ENCODE measurements at places on chromosomes 3 and 15.

DNA sequence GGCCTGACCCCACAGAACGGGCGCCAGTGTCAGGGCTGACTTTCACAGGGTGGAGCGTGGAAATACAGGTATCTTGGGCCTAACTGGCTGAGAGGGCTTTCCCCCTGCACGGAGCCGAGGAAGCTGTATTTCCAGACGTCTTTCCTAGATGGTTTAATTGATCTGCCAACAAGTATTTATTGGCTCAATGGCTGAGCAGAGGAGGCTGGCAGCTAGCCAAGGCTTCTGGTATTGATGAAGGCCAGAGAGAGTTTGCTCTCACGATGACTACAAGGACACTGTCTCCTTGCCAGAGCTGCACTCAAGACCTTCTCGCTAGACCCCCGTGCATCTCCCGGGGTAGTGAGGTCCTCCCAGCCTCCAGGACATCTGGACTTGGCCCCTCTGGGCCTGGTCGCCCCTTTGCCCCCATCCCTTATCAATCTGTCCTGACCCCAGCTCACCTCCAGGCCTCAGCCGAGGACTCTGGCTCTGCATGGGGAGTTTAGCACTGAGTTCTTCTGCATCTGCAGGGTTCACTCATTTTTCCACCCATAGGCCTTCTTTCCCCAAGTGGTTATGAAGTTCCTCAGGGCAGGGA, 20.6 kb downstream of the SPSB4 start:
- no peak for DNase-seq

GRCh38 chr3:108528459-108529252, 18.3 kb upstream of the MYH15 start:
- no peak for DNase-seq

DNA sequence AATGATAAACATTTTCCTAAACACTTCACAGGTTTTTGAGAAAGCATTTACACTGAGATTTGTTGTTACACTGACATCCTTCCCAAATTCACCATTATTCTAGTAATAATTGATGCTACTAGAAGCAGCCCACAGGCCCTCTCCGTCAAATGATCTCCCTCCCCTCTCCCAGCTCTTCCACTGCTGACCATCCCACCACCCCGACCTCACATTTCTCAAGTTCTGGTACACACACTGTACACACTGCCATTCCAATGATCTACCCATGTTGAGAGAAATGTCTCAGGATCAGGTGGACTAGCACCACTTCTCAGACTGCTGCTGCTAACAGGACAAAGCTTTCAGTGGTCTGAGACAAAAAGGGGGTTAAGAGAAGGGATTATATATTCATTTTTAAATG, 3.5 kb downstream of the TBC1D5 start:
- no peak for DNase-seq

DNA sequence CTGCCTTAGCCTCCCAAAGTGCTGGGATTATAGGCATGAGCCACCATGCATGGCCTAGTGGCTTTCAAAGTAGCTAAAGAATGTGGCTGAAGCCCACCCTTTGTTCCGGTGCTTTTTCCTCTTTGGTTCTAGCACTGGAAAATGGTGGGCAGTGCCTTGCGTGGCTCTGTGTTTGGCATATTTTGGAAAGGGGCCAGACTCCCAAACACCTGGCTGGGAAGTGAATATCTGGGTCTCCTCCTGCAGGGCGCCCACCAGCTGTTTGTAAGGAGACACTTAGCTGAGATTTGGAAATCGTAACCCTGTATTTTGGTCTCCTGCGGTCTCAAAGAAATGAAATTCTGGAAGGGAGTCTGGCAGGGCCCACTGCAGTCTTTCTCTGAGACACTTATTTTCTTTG, 336.4 kb downstream of the IL20RB start:
- DNase-seq, result no peak

GRCh38 chr3:168877899-168878298, 782.2 kb upstream of the GOLIM4 start:
- no peak for DNase-seq

DNA sequence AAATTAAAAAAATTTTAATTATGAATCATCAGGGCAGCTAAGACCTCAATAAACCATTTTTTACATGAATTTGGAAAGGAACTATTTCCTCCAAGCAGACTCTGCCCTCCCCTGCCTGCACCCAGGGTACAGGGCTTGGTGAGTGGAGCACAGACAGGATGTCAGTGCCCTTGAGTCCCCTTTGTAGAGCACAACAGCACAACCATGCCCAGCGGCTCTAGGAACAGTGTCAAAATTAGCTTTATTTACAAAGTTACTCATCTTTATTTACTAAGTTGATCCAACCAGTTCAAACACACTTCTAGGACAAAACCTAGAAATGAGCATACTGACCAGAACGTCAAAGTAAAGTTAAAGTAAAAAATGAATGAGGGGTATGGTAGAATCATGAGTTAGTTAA, 90.6 kb upstream of the TSC22D2 start:
- no peak for DNase-seq

- no peak for DNase-seq
These were observed 170.4 kb downstream of the SMAD6 start for GRCh38 chr15:66872405-66872804.

DNA sequence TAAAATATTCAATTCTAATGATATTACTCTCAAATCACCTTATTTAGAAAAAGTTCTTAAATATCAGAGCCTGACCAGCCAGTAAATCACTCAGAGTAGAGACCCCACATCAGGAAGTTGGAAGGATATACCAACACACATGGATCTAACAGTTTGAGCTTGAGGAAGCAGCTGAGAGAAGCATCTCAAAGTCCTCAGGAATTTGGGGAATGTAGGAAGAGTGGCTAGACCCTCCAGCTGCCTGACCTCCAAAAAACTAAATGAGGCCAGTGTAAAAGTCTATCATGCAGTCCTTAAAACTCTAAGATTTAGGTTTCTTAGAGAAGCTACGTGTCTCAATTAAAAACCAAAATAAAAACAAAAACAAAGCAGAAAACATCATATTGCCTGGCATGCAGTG, 55.4 kb downstream of the SETD2 start:
- no peak for DNase-seq

- no peak for DNase-seq
These were observed 65.0 kb downstream of the AQR start for GRCh38 chr15:34904527-34904926.

DNA sequence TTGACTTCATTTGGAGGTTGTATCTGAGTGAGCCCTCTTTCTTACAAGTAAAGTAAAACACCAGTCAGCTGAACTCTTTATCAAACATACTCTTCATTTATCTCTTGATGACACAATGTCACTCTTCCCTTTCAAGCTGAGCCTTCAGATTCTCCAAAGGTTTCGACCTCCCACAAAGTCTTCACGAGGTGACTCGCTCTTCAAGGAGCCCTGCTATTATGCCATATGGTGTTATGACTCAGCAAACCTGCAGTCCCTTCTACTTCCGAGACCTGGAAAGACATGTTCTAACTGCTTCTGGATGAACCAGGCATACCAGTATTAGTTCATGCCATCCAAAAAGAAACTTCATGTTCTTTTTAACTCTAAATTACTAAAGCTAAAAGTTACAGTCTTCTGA, 23.1 kb downstream of the AADAC start:
- no peak for DNase-seq

GRCh38 chr3:148206446-148206845, 491.3 kb upstream of the AGTR1 start:
- DNase-seq, result no peak

DNA sequence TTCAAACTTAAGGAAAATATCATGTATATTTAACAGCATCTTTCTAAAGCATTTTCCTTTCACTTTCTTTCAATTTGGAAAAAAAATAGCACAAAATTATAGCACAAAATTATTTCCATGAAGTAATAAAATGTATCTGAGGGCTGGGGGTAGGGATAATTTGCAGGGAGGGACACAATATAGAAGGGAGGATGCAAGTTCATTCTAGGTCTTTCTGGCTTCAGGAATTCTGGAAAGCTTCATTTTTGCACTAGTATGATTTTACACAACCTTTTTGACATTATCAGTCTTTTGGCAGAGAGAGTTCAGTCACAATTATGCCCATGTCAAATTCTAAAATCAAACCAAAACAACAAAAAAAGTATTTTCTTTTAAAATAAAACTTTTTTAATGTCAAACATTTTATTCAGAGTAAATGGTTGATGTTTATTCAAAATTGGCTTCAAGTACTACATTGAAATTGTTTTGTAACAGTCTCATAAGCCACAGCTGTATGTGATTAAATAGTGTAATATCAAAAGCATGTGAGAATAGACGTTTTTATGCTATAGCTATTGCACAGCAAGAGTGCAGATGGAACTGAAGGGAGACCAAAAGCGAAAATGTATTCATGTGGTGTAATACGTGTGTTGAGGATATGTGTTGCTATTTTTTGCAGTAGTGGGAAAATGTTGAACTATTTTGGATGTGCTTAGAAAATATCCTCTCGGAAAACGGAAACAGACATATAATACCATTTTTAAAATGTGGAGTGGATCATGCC, 5.8 kb downstream of the RBMS3 start:
- no peak for DNase-seq

- DNase-seq, result peak; percentile 68
These were observed 16.1 kb upstream of the CACNA2D2 start for GRCh38 chr3:50519471-50520089.

GRCh38 chr15:47975427-47975826, 145.4 kb upstream of the SLC24A5 start:
- no peak for DNase-seq

DNA sequence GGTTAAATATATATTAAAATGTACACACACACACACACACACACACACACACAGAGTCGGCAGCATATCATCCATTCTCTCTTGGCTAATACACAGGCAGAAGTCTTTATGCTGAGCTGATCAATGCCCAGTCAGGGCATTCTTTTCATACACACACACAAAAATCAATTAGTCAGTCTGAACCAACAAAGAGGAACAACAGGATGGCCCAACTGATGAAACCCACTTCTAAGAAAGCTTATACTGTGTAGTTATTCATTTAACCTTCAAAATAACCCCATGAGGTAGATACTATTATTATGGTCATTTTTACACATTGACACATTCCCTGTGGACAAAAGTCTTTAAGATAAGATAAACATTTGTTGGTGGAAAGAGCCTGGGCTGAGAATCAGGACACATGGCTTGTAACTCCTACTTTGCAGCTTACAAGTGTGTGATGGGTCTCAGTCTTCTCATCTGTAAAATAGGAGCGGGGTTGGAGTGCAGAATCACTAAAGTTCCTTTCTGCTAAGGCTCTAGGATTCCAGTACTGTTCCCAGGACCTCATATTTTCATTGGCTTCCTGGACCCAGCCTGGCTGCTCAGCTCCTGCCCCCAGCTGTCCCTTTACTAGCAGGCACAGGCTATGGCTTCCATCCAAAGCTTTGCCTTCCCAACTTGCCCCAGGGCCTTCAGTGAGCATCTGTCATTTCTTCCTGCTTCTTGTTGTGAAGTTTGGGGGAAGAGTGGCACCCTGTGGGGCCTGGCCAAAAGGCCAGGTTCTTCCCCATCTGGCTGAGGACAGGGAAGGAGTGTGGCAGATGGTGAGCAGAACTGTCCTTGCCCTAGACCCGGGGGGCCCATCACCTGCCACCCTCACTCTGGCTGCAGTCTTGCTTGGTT, 27.2 kb upstream of the GLCE start:
- DNase-seq, result no peak

DNA sequence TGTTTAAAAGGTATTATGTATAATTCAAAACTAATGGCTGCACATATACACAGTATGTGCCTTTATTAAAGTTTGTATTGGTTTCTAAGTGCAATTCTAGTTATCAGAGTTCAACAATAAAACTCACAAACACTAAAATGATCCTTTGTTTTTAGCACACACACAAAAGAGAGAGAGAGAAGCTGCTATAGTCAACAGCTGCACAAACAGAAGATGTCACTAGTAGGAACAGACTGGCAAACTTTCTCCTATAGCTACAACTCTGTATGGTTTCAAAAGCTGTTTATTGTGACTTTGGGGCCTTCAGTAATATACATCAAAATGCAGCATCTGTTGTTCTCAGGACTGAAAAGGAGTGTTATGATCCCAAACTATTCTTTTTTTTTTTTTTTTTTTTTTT, 6.1 kb downstream of the SECISBP2L start:
- no peak for DNase-seq

GRCh38 chr3:9739181-9739580, 7.6 kb downstream of the BRPF1 start:
- DNase-seq, result no peak

GRCh38 chr3:135503065-135503759, 462.3 kb upstream of the PPP2R3A start:
- DNase-seq, result no peak

- DNase-seq, result no peak
These were observed 1.5 kb downstream of the ZBED2 start for GRCh38 chr3:111593666-111594065.

DNA sequence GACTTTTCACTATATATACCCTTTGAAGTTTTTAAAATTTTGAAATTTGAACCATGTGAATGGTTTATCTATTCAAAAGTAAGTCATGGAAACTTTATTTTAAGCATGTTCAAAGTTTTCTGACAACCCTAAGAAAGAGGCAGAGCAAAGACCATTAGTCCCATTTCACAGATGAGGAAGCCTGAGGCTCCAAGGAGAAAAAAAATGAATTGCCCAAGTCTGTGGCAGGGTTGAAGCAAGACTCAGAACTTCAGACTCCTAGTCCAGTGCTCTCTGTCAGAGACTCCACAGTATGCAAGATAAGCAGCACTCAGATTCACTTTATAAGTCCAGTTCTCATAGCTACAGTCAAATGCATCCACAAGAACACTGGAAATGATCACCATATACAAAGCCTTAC, 4.5 kb downstream of the RAB43 start:
- no peak for DNase-seq

DNA sequence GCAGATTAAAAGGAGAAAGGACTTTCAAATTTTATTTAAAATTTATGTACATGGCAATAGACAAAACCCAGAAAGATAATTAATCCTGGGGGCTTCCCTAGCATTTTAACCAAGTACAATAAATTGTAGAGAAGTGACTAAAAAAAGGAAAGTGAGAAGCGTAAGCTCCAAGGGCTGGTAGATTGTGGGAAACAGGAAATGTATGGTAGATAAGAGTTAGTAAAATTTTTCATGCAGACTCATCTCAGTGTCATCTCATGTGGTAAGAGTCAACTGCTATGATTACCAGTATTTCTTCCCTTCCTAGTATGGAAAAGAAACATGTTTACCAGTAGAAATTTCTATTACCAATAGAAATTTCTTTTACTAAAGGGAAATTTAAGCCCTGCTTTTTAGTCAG, 464.3 kb upstream of the AGTR1 start:
- DNase-seq, result no peak

- no peak for DNase-seq
These were observed 74.7 kb downstream of the DPPA2 start for GRCh38 chr3:109241459-109242186.

Measured in effector CD4-positive, alpha-beta T cell (primary cell).